ENCODE measurements at places on chromosomes 4 and X. TPM values are rescaled to one million over a fixed set of nuclear protein-coding genes. Genes with fewer than 3 reads are reported as not detected.

CLDN22 gene
- not detected for total RNA-seq

PABPC1L2B gene
- total RNA-seq, result not detected

VCX3B gene
- total RNA-seq, result not detected

TBX22 gene
- total RNA-seq, result not detected

IL2 gene
- total RNA-seq, result not detected

ADH1C gene
- total RNA-seq, result not detected

TMEM35A gene
- not detected for total RNA-seq

GYPB gene
- total RNA-seq, result not detected
